Activated CD4-positive, alpha-beta T cell treated with anti-CD3 and anti-CD28 coated beads, Interleukin-2, amount 50 U/mL, for 48 hours (primary cell): ENCODE measurements at places on chromosomes 2 and 18.

GRCh38 chr2:24514820-24515219 lies 23.8 kb downstream of the NCOA1 start:
- DNase-seq, result no peak

DNA sequence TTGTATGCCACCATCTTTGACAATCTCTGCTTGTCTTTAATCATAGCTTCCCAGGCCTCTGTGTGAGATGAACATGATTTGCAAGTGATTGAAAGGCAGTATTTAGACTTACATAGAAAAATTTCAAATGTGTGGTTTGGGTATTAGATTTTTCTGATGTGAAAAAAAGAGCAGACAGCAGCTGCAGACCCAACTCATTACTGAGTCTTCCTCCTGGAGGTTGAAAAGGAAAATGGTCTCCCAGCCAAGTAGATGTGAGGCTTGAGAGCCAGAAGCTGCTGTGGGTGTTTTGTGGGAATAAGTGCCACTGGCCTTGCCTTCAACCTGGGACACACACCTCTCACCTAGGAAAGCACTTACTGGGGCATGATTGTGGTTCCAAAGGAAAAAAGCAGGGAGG lies 92.5 kb downstream of the KCTD18 start:
- no peak for DNase-seq

DNA sequence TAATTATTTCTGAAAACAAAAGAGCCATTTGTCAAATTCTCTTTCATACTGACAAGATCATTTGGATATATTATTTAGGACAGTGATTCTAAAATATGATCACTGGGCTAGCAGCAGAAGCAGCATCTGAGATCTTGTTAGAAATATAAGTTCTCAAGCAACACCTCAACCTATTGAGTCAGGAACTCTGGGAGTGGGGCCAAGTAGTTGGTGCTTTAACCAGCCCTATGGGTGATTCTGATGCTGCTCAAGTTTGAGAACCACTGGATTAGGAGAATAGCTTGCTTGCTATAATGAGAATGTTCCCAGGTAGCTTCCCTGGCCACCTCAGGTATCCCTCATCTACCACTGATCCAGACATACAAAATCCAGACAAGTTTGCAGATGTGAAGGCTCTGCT lies 466.9 kb upstream of the CELF4 start:
- no peak for DNase-seq

GRCh38 chr18:12882453-12883371 lies 1.3 kb downstream of the PTPN2 start:
- no peak for DNase-seq

- no peak for DNase-seq
These were observed 98.9 kb upstream of the ITGB6 start for GRCh38 chr2:160298960-160299359.

DNA sequence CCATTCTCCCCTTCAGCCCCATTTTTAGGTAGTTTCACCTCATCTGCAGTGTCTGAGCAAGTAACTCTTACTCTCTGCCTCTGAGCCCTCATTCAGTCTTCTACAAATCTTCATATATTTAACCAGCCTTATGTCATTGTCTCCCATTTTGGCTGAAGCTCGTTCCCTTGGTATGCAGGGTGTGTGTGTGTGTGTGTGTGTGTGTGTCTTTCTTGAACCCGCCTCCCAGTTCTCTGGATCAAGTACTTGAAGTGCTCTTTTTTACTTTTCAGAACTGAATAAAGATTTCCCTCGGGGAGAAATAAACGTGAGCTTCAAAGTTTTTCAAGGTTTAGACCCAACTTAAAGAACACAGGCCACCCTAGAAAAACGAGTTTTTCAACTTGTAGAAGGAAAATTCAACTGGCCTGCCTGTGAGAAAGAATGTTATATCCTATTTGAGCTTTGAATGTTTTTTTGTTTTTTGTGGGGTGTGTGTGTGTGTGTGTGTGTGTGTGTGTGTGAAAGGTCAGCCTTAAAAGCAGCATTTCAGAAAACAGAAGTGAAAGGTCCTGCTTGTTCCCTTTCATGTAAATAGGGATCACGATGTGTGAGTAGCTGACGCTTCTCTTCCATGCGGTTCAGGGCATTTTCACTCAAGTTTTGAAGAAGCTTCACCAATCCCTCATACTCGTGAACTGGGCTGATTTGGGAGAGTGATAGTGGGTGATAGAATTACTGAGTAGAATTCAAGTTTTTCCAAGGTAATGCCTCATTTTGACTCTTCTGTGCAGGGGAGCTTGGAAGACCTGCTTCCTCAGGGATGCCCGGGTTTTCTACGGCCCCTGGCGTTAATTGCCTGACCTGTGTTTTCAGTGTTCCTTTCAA lies 50.6 kb upstream of the EML6 start:
- no peak for DNase-seq

GRCh38 chr2:199677881-199678280 lies 173.1 kb downstream of the FTCDNL1 start:
- no peak for DNase-seq

GRCh38 chr18:321865-322467 lies 54.1 kb upstream of the THOC1 start:
- DNase-seq, result no peak

DNA sequence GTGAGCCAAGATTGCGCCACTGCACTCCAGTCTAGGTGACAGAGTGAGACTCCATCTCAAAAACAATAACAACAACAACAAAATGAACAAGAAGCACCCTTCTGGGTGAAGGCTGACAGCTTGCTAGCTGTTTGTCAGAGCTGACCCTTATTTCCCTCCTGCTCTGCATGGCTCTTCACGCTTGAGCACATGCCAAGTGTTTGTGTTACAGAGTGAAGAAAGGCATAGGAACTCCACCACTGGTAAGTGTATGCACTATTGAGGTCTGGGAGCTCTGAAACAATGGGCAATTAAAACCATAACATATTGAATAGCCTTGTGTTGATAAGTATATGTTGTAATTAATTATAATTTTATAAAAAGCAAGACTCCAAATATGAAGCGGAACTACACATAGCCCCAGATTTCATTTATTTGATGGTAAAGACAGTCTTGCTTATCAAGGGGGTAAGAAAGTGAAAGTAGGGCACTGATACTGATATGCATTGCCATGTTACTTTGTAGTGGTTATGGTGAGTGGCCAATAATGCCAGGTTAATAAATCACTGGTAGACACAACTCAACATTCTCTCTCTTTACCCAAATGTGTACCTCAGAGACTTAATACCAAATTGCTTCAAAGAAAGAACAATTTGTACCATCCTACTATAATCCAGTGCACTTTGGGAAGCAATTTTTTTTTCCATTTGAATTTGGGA lies 163.4 kb downstream of the VWC2L start:
- DNase-seq, result no peak

DNA sequence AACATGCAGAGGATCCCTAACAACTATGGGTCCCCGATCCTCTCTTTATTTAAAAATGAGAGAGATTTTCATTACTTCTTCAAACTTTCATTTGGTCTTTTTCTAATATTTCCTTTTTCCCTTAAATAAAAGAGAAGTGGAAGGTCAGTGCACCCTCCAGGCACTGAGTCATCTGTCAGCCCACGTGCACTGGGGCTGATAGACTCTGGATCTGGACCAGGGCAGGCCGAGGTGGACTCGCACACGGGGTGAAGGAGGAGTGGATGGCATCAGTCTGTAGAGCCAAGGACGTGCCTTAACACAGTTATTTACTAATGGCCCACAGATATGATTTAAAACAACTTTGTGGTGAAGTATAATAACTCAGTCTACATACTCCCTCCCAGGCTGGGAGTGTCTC lies 214.4 kb upstream of the TMEM200C start:
- no peak for DNase-seq

DNA sequence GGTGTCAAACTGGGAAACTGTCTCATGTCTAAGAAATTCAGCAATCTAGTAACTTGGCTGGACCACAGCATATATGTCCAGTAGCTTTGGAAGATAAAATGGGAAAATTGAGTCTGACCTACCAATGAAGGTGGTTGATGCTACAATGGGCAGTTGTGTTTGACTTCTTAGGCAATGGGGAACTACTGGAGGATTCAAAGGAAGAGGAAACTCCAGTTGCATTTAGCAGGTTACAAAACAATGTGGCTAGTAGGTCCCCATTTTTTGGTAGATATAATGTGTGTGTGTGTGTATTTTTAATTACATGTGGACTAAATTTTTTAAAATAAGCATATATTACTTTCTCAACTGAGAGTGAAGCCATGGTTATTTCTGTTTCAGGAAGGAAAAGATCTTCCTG lies 427.7 kb downstream of the NBAS start:
- DNase-seq, result no peak

DNA sequence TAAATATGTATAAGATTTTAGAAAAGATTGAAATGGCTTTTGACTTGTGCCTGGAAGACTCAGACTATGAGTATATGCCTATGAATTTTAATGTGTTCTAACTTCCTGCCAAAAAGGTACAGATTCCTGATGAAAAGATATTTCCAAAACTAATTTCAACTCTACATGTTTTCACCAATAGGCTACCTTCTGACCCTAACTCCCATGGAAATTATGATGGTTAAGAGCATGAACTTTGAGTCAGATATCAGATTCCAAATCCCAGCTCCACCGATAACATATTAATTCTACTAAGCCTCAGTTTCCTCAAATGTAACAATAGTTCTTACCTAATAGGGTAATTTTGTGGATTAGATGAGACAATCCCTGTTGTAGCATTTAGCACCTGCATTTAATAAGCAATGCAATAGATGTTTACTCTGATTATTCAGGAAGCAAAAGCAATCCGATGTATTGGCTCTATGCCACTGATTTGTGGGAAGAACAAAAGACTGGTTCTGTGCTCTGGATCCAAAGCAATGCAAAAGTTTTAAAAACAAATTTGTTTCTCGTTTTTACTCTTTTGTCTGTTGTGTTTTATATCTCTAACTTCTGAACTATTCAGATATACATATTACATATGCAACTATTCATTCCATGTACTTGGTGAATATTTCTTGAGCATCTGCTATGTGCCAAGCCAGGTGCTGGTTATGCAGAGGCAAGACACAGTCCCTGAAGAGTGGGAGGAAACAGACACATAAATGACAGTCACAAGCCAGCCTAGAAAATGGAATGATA lies 115.4 kb downstream of the GATA6 start:
- DNase-seq, result no peak

DNA sequence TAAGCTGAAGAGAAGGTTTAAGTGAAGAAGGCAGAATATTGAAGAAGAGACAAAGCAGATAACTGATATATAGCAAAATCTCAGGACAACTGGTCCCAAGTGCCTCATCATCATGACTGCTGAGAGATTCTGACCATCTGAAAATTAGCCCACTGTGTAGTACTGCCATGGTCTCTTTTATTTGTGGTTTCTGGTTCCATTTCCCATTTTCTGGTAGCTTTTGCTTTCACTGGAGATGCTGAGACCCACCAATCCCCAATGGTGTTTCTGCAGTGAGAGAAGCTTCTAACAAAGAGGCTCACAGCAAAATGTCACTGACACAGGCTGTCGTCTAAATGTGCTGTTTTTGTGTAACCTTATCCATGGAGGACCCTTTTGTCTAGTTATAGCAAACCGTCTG lies 79.5 kb downstream of the TMEM163 start:
- no peak for DNase-seq

GRCh38 chr2:32626639-32627221 lies 1.1 kb upstream of the TTC27 start:
- no peak for DNase-seq
